ENCODE measurements at places on chromosomes 2 and 18.

GRCh38 chr18:32470460-32470713 lies 295 bp downstream of the GAREM1 start:
- no peak for DNase-seq

GRCh38 chr2:218431878-218432277 lies 13.0 kb downstream of the VIL1 start:
- no peak for DNase-seq

DNA sequence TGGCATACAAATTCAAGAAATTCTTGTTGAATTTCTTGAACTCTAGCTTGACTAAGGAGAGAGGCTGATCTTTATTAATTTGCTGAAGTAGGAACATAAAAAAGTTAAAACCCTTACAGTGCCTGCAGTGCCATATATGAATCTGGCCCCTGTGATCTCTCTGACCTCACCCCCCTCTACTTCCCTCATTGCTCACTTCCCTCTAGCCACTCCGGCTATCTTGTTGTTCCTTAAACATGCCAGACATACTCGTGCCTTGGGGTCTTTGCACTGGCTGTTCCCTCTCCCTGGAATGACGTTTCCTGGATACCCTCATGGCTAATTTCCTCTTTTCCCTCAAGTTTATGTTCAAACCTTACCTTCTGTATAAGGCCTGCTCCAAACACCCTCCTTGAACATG lies 246.3 kb upstream of the SIX2 start:
- no peak for DNase-seq

DNA sequence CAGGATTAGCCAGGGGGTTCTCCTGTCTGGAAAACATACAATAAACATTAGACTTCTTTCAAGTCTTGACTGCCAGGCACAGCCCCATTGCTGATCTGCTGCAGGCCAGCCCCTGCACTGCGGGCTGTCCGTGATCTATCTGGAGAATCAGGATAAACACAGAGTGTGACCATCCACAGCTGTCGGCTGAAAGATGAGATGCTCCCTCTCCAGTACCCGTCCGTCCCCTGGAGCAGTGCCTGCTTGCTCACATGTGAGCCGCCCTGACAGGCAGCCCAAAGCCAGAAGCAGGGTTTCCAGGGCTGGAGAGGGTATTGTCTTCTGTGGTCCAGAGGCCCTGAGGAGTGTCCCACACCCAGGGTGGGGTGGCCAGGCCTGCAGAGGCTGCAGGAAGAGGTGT lies 46.1 kb upstream of the FOSL2 start:
- no peak for DNase-seq

DNA sequence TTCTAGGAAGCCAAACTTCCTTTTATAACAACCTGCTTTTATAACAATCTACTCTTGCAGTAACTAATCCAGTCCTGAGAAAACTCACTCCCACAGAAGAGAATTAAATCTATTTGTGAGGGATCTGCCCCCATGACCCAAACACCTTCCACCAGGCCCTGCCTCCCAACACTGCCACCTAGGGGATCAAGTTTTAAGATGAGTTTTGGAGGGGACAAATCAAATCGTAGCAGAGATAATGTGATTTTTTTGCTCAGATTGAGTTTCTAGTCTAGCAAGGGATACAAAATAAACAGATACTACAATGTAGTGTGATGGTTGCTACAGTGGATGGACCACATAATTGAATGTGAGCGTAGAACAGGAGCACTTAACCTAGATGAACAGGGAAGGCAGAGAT lies 52.2 kb downstream of the NCOA1 start:
- no peak for DNase-seq

- no peak for DNase-seq
Measured at GRCh38 chr2:20625491-20626391, 25.2 kb downstream of the HS1BP3 start.

- DNase-seq, result no peak
Measured at GRCh38 chr2:84247532-84247931, 211.5 kb downstream of the SUCLG1 start.

GRCh38 chr2:36561237-36561944 lies 36.6 kb downstream of the FEZ2 start:
- no peak for DNase-seq

DNA sequence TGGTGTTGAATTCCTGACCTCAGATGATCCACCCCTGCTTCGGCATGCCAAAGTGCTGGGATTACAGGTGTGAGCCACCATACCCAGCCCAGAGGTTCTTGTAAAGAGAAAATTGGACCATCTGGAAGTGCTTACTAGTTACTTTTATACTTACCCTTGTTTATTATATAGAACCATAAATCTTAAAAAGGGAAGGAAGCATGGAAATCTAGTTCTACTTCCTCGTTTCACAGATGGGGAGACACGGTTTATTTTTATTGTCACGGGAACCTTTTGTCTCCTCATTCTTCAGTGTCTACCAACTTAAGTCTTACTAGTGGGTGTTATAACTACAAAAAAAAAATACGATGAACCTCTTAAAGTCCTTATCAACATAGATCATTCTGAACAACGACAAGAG lies 45.8 kb upstream of the PDK1 start:
- no peak for DNase-seq

DNA sequence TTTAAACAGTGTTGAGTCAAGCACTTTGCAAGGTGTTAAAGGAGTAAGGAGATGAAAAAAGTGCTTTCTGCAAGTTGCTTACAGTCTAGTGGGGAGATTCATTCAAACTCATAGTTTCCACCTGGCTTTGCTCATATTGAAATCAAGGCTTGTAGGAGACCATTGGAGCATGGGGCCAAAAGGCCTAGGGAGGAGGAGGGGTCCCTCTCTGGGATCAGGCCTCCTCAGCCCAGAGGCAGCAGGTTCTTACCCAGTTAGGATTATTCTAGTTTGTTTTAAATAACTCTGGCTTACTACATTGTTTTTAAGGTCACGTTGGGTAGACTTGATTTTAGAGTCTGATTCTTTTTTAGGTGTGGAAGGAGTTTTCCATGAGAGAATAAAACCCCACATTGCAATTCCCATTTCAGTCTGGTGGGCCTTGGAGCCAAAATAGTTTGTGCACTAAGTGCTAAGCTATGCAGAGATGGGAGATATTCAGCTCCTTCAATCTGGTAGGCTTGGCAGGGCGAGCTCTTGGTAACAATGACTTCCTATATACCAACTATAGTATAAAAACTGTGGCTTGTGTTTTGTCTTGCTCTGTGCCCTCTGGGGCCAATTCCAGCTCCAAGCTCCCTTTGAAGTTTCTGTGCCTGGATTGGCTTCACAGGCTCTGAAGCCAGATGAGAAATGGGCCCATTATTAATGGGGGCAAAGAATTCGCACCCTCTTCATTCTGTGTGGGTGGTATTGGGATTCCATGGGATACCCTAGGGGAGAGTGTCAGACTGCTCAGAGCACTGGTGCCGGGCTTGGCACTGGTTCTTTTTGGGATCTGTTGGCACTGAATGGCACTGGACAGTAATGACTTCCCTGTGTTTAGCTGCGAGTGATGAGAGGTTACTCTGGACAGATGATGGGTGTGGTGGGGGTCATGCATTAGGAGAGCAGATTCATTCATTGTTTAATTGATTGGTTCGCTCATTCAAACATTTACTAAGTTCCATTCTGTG lies 301.1 kb downstream of the MYCN start:
- no peak for DNase-seq

- no peak for DNase-seq
Measured at GRCh38 chr18:50716902-50717301, 102.9 kb downstream of the MRO start.

DNA sequence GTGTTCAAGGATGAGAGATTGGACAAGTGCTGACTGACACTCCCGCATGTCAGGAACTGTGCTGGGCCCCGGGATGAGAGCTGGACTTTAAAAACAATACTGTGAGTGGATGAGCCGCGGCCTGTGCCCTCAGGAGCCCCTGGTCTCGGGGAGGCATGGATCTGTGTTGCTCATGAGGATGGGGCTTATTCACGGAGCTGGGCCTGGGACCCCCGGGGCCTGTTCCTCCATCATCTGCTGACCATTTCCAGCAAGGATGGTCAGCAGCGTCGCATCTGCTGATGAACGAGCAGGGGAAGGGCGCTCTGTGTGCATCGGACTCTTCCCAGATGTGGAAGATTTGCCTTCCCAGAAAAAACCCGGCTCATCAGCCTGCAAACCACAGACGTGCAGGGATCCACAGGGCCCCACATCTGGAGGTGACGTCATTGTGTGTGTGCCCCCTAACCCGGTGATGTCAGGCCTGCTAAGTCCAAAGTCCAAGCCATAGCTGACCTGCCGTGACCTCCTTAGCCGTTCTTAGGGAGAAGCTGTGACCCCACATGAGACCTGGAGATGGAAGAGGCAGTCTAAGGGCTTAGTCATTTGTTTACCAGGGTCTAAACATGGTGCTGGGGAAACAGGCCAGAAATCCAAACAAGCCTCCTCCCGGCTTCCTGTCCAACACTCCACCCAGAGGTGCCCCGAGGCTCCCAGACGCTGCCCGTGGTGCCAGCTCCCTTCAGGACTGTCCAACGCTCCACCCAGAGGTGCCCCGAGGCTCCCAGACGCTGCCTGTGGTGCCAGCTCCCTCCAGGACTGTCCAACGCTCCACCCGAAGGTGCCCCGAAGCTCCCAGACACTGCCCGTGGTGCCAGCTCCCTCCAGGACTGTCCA lies 143.9 kb downstream of the PXDN start:
- no peak for DNase-seq

GRCh38 chr2:100621371-100621951 lies 58.7 kb downstream of the PDCL3 start:
- no peak for DNase-seq

DNA sequence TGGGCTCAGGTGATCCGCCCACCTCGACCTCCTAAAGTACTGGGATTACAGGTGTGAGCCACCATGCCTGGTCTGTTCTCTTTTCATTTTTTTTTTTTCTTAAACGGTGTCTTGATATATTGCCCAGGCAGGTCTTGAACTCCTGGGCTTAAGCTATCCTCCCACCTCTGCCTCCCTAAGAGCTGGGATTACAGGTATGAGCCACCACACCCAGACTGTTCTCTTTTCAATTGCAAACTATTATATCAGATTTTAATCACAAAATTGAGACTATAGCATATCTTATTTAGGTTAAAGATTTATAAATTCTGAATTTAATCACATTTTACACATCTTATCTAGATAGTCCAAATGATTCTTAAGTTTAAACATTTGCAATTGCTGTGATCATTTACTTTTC lies 15.5 kb upstream of the ACTR2 start:
- no peak for DNase-seq

GRCh38 chr18:4224031-4224704 lies 230.9 kb downstream of the DLGAP1 start:
- no peak for DNase-seq

DNA sequence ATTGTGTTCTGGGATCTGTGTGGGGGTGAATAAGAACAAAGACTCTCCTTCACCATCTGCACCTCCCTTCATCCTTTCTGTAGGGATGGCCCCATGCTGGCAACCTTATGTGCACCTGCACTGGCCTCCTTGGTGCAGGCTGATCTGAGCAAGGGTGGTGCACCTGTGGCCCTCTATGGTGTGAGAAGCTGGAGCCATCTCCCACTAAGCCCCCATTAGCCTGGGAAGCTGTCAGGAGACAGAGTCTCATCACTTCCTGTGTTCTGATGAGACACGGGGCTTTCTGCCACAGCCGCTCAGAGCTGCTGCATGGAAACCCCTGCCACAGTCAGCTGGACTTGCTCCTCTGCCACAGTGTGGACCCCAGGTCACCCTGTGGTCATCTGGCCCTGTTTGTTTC lies 565.3 kb upstream of the SALL3 start:
- no peak for DNase-seq

- no peak for DNase-seq
Measured at GRCh38 chr2:68426848-68427579, 40.1 kb downstream of the FBXO48 start.

GRCh38 chr2:159939946-159940345 lies 122.5 kb downstream of the PLA2R1 start:
- no peak for DNase-seq

Measured in activated T-helper 9 cell treated with anti-CD3 and anti-CD28 coated beads, Interleukin-2, amount 50 U/mL, for 16 hours (primary cell).